ENCODE measurements at places on chromosomes 3 and 15.

GRCh38 chr15:36136049-36136448 is 443.4 kb upstream of the CDIN1 start:
- DNase-seq, result no peak

- DNase-seq, result no peak
Measured at GRCh38 chr15:65929573-65929972, 60.3 kb downstream of the RAB11A start.

DNA sequence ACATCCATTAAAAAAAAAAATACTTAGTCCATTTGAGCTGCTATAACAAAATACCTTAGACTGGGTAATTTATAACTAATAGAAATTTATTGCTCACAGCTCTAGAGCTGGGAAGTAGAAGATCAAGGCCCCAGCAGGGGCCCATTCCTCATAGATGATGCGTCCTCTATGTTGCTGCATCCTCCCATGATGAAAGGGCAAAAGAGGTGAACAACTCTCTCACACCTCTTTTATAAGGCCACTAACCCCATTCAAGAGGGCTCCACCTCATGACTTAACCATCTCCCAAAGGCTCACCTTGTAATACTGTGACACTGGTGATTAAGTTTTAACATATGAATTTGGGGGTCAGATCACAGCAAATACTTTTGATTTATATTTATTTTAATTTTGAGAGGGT is 3.0 kb upstream of the TLNRD1 start:
- DNase-seq, result no peak

DNA sequence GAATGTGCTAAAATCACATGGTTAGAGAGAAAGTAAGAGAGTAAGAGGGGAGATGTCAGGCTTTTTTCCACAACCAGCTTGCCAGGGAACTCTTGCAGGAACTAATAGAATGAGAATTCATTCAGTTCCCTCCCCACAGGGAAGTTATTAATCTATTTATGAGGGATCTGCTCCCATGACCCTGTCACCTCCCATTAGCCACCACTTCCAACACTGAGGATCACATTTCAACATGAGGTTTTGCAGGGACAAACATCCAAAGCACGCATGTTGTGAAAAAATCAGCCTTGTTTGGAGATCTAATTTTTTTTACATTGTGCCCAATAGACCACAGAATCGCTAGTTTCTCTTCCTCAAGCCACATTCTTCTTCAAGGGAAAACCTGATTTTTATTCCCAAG is 904.0 kb downstream of the TBL1XR1 start:
- no peak for DNase-seq

GRCh38 chr3:23776352-23776891 is 29.3 kb upstream of the UBE2E1 start:
- no peak for DNase-seq

DNA sequence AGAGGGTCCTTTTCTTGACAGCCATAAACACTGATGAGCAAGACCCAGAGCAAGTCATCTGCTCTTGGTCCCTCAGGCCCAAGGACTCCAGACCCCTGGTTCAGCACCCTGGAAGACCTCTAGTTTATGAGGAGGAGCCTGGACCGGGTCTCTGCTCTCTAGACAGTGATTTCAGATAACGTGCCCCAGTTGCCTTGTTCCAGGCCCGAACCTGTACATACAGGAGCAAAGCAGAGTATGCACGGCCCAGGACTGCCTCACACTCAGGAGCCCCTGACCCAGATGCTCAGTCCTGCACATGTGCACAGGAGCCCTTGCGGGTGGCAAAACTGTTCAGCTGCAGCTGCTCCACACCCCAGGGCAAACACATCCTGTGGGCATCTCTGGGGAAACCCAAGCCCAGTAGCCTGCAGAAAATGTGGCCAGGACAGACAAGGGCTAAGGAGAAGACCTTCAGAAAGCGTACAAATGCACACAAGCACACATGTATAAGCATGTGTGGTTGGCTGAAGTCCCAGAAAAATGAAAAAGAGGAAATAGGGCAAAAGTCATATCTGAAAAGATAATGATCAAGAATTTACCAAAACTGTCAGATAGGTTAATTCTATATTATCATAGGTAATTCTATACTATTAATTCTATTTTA is 59.9 kb upstream of the CORO2B start:
- no peak for DNase-seq

All from activated T-cell treated with anti-CD3 and anti-CD28 coated beads, Interleukin-2, amount 50 U/mL, for 1 hour (primary cell).